Stimulated activated CD8-positive, alpha-beta memory T cell treated with anti-CD3 and anti-CD28 coated beads, Interleukin-15, amount 100 ng/mL, for 24 hours (primary cell): ENCODE measurements at places on chromosomes 4 and X.

GRCh38 chr4:156294577-156294976 lies 340.9 kb upstream of the CTSO start:
- no peak for DNase-seq

- DNase-seq = no peak
Measured at GRCh38 chr4:152920768-152921167, 15.4 kb upstream of the FHDC1 start.

DNA sequence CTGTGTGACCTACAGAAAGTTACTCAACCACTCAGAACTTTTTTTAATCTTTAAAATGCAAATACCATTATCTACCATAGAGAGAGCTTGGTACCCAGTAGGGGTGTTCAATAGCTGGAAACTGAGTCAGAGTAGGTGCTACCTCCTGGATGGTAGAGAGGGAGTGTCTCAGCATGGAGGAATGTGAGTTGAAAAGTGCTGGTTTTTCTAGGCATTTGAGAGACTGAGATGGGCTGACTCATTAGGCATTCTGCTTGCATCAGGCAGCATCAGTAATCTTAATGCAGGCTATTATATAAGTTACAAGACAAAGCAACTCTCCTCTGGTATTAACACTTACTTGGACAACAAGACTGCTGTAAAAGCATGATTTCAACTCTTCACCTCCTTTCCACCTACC lies 70.9 kb upstream of the ARHGEF9 start:
- no peak for DNase-seq

DNA sequence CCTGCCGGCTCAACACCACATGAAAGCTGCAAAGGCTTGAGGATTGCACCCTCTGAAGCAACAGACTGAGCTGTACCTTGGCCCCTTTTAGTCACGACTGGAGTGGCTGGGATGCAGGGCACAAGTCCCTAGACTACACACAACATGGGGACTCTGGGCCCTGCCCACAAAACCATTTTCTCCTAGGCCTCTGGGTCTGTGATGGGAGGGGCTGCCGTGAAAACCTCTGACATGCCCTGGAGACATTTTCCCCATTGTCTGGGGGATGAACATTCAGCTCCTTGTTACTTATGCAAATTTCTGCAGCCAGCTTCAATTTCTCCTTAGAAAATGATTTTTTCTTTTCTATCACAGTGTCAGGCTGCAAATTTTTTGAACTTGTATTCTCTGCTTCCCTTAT lies 123.5 kb upstream of the SMARCAD1 start:
- DNase-seq = no peak

DNA sequence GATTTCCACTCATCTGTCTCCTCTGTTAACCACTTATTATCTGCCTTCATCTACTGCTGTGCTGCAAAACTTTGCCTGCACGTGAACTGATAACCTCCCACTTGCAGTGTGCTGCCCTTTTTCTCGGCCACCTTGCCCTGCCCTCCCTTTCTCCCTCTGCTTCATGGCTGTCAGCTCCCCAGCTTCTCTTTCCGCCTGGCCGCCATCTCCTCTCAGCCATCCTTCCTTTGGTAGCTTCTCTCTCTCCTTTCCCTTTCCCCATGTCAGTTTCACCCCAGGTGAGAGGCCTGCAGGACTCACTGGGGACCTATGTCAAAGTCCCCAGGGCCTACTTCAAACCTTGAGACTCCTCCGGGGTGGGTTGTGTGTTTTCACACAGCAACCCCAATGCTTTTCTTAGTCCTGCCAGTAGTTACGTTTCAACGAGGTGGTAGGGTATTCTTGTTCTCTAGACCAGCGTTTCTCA lies 6.6 kb downstream of the MSL3 start:
- DNase-seq = no peak

GRCh38 chr4:141133999-141134995 lies 1.0 kb upstream of the RNF150 start:
- DNase-seq = no peak

GRCh38 chr4:75714011-75714410 lies 10.4 kb upstream of the USO1 start:
- DNase-seq = no peak

DNA sequence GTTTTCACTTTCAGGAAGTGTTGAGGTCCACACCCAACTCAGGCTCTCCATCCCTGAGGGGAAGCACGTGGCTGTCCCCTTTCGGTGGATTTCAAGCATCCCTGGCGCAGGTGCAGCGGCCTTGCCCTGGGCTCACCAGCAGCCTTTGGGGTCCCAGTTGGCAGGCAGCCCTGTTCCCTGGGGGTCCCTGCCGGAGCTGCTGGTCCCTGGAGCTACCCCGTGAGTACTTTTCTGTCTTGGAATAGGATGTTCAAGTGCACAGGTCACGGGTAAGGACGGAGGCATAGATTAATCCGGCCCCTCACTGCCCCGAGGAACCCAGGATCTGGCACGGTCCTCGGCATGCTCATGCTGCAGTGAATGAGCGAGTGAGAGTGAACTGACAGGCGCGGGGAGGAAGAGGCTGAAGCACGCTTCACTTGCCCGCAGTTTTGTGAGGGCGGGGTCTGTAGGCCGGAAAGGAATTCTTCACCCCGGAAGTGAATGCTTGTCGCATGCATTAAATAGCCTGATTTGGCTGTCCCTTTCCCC lies 117.2 kb upstream of the FAT1 start:
- DNase-seq = no peak

- no peak for DNase-seq
Measured at GRCh38 chrX:12825801-12826200, 34.6 kb downstream of the PRPS2 start.

- DNase-seq = no peak
Measured at GRCh38 chrX:30039768-30040167, 175.6 kb upstream of the MAGEB2 start.

DNA sequence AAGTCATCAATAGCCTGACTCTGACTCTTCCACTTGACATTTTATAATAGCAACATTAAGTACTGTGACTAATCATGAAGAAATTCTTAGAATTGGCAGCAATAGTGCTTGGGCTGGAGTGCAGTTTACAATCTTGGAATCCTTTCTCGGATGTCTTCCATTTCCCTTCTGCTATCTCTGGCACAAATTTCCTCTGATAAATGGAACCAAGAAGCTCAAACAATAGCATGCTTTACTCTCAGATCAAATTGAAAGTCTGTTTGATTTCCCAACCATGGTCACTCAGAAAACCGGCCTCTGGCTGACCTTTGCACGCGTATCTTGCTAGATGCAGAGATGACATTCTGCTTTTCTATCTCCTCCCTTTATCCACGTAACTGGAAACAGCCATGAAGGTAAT lies 99.0 kb upstream of the SPANXC start:
- DNase-seq = no peak

GRCh38 chrX:130330706-130331105 lies 9.0 kb upstream of the SLC25A14 start:
- DNase-seq = peak; percentile 1

- DNase-seq = no peak
Measured at GRCh38 chrX:9327747-9328145, 137.1 kb upstream of the TBL1X start.

DNA sequence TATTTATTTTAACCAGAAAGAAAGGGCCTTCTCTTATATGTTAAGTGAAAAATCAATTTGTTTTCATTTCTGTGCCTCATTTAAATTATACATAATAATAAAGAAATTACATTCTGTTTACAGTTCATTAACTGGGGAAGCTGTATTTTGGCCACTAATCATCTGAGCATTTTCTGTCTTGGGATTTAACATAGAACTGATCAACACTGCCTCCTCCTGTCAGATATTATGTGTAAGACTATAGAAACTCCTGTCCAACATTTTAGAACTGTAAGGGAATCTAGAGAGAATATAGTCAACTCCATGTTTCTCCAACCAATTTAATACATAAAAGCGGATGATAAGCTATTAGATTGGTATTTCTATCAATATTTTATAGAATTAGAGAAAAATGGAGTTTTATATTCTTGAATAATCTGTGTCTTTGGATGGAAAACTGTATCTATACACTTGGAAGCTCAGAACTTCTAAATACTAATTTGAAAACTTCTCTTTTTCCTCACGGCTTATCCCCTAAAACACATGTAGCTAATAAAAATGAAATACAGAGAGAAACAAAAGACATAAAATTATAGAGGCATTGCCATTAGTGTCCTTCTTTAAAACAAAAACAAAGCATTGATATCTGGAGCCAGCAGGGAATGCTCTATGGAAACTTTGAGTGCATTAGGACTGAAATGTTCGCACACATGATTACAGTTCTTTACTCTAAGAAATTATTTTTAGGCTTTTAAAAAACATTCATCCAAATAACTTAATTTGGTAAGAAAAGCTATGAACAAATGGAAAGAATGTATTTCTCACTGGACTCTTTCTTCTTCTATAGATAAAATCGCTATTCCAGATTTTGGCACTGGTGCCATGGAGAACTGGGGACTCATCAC lies 33.1 kb downstream of the ENPEP start:
- DNase-seq = no peak

DNA sequence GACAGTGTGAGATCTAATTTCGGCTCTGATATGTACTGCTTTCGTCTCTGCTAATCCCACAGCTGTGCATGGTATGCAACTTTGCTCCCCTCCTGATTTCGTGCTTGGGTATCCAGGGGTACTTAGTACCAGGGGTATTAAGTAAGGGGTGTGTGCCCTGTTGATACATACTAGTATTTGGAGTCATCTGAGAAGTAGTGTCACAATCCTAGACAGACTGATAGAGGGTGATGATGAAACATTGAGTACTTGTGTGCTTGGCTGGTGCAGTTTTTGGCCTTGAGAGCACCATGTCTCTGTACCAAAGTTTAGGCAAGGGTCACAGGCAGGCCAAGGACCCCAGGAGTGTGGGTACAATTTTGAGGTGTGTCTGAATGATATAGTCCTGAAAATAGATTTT lies 10.9 kb downstream of the GPAT3 start:
- DNase-seq = no peak

GRCh38 chr4:61245069-61245714 lies 45.1 kb downstream of the ADGRL3 start:
- DNase-seq = no peak

DNA sequence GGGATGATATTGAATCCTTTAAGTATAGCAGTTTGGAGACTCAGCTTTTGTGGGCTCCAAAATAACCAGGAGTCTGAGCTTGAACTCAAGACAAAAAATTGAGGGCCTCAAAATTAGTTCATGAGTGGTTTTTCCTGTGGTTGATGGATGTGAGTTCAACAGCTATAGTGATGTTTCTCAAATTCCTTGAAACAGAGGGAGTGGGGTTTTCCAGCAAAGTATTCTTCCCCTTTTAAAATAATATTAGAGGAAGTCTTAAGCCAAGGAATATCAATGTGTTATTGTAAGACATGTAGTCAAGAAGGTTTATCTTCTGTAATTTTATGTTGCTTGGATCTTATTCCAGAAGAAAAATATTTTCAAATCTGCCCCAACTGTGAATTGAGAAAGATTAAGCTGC lies 10.6 kb downstream of the OTC start:
- DNase-seq = no peak

DNA sequence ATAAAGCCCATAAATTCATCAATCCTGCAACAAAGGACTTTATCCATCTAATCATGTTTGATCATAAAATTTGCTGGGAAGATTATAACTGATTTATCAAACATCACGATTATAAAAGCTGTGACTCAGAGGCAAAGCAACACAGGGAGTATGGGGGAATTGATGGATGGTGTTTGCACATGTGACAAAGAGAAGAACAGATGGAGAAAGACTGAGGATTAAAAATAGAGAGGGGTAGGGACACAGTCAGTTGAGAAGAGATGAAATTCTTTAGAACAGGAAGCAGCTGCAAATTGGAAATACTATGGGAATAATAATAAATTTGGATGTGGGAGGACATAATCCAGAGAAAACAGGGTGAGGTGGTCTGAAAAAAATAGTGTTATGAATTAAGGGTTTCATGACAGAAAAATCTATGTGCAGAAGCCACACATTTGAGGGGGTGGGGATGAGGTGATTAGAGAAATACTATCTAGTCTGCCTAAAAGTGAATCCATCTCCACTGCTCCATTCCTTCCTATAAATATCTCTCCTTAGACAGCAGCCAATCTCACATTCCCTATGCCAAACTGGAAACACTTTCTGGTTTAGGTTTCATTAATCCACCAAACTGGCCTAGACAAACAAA lies 6.2 kb downstream of the PRR32 start:
- no peak for DNase-seq

- DNase-seq = no peak
Measured at GRCh38 chr4:156956359-156956758, 15.2 kb downstream of the PDGFC start.

DNA sequence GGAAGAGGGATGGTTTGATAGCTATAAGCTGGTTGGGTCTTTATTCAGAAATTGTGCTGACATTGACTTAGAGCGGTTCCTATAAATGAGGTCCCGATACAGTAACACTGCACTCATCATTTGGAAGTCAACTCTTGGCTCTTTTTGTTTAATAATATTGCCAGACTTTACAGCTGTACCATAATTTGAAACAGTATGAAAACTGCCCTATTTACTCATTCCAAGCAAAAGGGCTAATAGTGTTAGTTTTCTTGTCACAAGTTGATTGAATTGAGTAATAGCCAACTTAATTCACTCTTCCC lies 128.4 kb upstream of the LIMCH1 start:
- DNase-seq = no peak

- no peak for DNase-seq
Measured at GRCh38 chr4:113409181-113409580, 352.4 kb downstream of the CAMK2D start.

- DNase-seq = no peak
Measured at GRCh38 chr4:3297066-3297859, 4.4 kb downstream of the RGS12 start.

DNA sequence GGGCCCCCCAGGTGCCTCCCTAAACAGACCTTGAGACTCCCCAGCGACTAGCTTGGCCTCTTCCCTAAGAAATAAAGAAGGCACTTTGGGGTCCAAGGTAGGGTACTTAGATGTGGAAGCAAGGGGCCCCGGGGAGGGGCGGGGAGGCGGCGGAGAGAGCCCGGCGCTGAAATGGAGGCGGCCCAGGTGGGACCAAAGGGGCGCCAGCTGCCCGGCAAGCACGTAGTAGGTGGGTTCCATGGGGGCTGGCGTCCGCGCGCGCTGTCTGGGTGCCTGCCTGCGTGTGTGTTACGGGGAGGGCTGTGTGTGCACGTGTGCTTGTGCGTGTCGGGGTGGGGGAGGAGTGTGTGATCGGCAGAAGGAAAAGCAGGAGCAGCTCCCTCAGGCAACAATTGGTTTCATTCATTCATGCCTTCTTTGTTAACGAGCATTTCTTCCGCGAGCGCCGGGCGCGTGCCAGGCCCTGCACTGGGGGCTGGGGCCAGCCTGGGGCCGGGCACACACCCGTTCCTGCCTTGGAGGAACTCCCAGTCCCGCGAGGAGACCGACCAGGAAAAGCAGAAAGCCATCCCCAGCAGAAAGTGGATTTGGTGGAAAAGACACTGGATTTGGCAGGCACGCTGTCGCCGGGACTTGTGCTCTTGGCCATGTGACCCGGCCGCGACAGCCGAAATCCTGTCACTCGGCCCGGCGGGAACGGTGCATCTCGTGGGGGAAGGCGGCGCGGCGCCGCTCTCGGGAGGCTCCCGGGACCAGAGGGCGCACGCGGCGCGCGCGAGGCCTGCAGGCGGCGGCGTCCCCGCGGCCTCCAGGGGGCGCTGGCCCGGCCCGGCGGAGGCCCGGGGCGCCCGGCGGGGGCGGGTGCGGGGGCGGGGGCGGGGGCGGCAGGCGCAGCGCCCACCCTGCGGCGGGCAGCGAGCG lies 3.3 kb upstream of the DUSP9 start:
- no peak for DNase-seq

GRCh38 chr4:96912716-96913115 lies 1072.8 kb downstream of the PDHA2 start:
- DNase-seq = no peak
